ENCODE measurements at places on chromosomes 5 and 9.

GRCh38 chr5:89901983-89902382 is 507.6 kb downstream of the CETN3 start:
- no peak for DNase-seq

GRCh38 chr5:132466433-132467286 is 23.9 kb downstream of the IRF1 start:
- peak; percentile 34 for DNase-seq

DNA sequence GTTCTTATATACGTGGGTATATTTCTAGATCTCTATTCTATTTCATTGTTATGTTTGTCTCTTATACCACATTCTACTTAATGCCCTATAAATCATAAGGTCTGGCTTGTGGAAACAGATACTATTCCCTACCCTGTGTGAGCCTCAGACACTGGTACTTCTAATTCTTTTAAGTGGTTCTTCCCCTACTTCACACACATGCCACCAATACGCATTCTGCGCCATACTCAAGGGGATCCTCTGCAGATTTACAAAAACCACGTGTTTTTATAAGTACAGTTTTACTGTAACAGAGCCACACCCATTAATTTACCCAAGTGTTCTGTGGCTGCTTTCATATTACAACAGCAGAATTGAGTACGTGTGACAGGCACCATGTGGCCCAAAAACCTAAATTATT is 195.6 kb downstream of the SAXO1 start:
- no peak for DNase-seq

GRCh38 chr5:142193114-142193428 is 84.5 kb downstream of the NDFIP1 start:
- DNase-seq, result no peak

DNA sequence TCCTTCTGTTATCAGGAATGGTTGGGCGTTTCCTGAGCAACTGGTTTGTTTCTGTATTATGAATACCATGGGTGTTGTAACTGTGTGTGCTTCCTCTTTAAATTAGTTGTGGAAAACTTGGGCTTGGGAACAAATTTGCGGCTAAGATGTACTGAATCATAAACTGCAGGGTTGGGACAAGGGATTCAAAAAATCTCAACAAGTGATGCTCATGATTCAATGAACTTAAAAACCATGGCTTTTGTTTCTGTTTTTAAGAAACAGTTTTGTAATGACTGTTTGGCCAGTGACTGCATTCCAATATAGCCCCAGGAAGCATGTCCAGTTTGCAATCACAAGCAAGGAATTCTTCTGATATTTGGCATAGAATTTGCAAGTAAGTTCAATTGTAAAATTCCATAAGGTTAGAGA is 657.5 kb upstream of the WWC1 start:
- DNase-seq, result no peak

GRCh38 chr5:9653061-9653460 is 22.9 kb upstream of the TAS2R1 start:
- no peak for DNase-seq

GRCh38 chr5:126519637-126520592 is 75.1 kb downstream of the ALDH7A1 start:
- DNase-seq, result no peak

- DNase-seq, result no peak
Observed at GRCh38 chr9:128819716-128820664, 1.7 kb downstream of the ENDOG start.

DNA sequence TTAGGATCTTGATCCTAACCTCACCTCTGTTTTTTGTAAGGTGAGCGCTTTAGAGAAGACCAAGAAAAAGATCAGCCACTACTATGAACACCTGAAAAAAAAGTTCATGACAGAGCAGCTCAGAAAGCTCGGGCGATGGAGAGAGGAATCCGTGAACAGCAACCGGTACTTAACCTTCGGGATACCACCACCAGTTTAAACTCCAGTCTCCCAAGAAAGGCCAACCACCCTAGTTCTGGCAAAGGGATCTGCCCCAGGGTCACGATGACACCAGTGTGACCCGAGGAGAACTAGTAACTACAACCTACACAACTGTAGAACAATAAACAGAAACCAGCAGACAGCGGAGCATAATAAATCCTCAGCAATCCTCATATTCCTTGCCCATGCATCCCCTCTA is 8.5 kb downstream of the C5orf52 start:
- DNase-seq, result no peak

GRCh38 chr5:66498791-66499207 is 97.4 kb upstream of the MAST4 start:
- DNase-seq, result no peak

DNA sequence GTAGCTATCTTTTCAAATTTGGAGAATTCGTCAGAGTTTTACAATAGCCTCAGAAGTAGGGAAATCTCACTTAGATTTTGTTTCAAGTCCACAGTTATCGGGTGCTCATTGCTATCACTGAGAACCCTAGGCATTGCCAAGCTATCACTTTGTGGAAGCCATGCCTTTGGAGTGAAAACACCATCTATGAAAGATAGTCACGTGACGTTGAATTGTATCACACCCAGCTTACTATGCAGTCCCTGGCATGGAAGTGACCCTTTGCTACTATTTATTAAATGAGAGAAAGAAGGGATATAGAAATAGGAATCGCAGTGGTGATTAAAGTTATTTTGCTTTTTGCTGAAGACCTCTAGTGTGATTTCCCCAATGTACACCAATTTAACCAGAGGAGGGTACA is 97.2 kb downstream of the AOPEP start:
- no peak for DNase-seq

GRCh38 chr5:151060742-151061141 is 20.1 kb downstream of the TNIP1 start:
- no peak for DNase-seq

GRCh38 chr9:131404581-131404980 is 10.7 kb downstream of the PRRC2B start:
- no peak for DNase-seq

- DNase-seq, result peak; percentile 43
Observed at GRCh38 chr9:130239741-130240241, 25.8 kb upstream of the HMCN2 start.

DNA sequence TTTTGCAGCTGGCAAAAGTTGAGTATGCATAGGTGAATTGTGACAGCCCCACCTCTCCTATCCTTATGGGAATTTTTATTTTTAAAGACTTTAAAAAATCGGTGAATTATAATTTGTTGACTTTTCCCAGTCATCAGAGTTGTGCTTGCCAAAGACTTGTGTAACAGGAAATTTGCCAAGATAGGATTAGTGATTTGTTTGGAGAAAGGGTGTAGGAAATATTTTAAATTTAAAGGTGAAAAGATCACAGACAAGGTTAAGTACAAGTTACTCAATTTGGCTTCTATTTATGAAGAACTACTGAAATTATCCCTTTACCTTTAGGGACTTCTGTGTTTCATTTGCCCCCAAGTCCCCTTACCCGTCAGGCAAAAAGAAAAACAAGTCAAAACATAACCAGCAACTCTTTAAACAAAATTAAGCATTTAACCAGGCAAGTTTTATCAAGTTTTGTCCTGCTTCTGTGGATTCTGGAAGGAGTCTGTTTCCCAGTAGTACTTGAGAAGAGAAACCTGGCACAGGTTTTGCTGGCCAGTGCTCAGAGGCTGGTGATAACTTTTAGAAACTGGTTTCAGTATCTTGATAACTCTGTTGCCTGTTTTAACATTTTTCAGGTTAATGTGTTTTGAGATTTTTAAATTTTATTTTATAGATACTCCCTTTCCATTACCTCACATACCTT is 285.4 kb downstream of the MAST4 start:
- no peak for DNase-seq

DNA sequence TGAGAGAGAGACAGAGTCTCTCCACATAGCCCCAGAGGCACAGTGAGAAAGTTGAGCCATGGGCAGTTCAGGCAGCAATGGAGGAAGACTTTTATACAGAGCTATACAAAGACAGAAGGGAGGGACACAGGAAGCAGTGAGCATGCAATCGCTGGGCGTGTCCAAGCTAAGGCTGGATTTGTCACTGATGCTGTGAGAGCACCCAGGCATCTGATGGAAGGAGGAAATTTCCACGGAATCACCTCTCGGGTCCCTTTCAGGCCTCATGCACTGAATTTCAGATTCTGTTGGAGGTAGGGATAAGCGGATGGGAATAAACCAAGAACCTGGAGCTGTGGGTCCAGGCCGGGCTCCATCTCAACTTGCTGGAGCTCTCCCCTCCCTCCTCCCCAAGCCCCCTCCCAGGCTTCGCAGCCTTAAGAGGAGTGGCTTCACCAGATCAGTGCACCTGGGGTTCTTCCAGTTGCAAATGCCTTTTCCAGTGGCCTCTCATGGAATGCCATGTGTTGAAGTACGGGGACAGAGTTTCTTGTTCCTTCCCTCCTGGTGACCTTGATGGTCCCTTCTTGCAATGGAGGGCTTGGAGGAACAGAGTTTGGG is 114.8 kb upstream of the ALDH1B1 start:
- DNase-seq, result no peak

DNA sequence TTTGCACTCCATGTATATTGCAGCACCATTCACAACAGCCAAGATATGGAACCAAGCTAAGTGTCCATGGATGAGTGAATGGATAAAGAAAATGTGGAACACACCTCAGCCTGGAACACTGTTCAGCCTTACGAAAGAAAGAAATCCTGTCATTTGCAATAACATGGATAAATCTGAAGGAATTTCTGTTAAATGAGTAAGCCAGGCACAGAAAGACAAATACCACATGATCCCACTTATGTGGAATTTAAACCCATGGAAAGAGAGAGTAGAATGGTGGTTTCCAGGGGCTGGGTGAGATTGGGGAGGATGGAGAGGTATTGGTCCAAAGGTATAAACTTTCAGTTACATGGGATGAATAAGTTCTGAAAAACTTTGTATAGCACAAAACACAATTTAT is 228.9 kb upstream of the CD180 start:
- no peak for DNase-seq

- DNase-seq, result peak; percentile 35
Observed at GRCh38 chr9:101705135-101705661, 33.2 kb downstream of the GRIN3A start.

DNA sequence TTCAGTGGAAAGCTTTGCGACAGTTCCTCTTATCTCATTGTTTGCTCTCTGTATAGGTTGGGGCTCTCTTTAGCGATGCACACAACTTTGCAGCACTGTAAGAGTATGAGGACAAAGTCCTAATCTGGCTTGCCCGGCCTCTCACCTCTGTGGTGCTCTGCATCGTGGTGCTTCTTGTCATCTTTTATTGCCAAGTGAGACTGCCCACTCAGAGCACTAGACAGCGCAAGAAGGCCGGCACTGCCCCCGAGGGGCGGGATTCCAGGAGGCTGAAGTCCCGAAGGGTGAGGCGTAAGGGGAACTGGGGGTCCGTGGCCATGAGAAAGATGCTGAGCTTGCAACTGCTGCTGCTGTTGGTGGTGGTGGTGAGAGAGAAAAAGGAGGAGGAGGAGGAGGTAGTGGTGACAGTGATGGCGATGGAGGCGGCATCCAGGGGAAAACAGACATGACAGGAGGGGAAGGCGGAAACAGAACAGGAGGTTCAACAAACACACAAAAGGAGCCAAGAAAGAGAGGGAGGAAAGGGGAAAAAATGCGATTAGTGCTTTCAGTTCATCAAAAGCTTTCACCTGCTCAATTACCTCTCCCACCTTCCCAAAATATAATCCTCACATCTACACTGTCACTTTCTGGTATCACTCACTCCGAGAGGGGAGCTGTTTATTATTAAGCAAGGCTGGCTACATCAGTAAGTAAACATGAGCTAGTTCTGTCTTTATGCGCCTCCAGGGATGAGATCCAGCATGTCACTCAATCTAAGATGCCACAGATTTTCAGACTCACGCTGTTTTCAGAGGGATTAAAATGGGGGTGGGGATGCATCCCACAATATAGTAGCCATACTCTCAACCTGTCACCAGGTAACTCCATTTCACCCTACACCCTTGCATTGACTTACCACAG is 55.1 kb downstream of the TLE1 start:
- no peak for DNase-seq

DNA sequence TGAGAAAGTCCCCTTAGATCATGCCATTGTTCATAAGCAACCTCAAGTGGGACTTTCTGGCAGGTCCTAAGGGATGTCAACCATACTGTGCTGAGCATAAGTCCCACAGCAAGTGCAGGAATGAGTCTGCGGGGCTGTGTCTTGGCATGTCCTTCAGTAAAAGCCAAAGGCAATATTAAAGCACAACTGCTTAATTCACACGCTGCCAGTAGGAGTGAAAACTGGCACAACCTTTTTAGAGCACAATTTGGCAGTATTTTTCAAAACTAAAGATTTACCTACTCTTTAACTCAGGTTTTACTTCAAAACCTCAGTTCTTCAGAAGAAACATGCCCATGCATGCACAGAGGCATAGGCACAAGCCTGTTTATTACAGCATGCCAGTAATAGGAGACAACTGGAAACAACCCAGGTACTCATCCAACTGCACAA is 24.4 kb upstream of the SMAD5 start:
- no peak for DNase-seq

GRCh38 chr9:89175828-89176261 is 2.8 kb downstream of the SHC3 start:
- no peak for DNase-seq

DNA sequence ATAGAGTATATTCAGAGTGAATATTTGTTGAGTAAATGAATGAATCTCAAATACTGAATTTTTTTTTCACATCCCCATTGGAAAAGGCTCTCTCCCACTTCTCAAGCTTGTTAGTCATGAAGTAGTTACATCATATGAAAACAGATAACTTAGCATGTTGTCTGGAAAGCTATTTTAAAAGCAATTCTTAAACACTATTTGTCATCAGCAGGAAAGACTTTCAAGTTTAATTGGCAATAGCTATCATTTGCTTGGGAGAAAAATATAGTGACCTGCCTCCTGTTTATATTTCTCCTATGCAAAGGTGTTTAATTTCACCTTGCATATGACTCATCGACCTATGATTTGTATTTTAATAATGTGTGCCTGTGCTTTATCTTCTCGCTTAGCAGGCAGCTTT is 499.8 kb upstream of the GRIA1 start:
- DNase-seq, result no peak

GRCh38 chr5:2201421-2201820 is 318.7 kb upstream of the IRX4 start:
- no peak for DNase-seq

DNA sequence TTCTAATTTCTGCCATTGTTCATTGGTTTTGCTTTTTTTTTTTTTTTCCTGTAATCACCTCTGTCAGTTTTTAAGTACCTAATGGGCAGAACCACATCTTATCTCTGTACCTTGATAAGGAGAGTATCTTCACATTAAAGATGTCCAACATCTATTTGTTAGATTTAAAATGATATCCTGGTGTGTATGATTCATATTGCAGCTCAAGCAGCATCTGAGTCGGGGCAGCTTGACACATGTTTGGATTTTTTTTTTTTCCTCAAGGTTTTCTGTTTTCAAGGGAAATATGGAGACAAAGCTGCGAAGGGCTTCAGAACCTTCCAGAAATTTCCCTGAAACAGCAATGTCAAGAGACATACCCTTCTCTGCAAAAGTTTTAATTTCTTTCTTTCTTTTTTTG is 164.7 kb downstream of the DOCK2 start:
- no peak for DNase-seq

DNA sequence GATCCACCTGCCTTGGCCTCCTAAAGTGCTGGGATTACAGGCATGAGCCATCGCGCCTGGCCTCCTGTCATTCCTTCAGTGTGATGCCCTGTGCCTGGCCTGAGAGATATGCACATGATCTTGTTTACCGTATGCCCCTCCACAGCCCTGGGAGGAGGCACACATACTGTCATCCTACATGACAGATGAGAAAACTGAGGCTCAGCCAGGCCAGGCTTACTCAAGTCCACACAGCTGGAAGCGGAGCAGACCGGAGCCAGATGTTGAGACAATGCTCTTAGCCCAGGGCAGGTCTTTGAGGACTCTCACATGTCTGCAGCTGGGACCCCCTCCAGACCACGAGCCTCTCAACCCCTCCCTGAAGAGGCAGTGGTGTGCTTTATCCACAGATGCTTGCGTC is 38.7 kb upstream of the SH3PXD2B start:
- no peak for DNase-seq
